Effector memory CD4-positive, alpha-beta T cell (primary cell): ENCODE measurements at places on chromosomes 1 and 21.
A peak's percentile ranks its signal among the peaks of the same experiment; 100 is the strongest.

DNA sequence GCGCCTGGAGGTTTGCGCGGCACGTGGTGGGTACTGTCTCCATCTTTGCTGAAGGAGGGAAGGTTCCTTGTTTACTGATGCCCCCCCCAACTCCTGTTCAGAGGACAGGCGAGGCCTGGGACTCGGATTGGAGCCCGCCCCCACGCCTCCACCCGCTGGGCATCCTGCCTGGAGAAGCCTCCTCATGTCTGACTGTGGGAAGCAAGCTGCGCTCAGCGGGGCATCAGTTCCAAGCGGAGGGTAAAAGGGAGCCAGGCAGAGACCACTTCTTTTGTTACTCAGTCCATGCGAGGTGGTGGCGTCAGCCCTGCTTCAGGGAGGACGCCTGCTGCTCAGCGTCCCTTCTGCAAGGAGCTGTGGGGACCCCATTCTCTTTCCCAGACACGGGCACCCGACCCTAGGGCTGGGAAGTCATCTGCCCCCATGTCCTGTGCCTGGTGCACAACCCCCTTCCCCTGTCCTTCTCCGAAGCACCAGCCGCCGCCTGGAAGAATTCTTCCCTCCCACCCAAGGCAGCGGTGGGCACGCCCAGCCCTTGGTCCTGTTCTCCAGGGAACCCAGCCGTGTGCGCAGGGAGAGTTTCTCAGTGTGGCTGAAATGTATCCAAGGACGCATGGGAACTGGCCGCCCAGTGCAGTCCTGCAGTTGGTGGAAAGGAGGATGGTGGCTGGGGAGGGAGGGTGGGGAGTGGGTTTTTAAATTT, 414.0 kb downstream of the CAMTA1 start:
- no peak for DNase-seq

DNA sequence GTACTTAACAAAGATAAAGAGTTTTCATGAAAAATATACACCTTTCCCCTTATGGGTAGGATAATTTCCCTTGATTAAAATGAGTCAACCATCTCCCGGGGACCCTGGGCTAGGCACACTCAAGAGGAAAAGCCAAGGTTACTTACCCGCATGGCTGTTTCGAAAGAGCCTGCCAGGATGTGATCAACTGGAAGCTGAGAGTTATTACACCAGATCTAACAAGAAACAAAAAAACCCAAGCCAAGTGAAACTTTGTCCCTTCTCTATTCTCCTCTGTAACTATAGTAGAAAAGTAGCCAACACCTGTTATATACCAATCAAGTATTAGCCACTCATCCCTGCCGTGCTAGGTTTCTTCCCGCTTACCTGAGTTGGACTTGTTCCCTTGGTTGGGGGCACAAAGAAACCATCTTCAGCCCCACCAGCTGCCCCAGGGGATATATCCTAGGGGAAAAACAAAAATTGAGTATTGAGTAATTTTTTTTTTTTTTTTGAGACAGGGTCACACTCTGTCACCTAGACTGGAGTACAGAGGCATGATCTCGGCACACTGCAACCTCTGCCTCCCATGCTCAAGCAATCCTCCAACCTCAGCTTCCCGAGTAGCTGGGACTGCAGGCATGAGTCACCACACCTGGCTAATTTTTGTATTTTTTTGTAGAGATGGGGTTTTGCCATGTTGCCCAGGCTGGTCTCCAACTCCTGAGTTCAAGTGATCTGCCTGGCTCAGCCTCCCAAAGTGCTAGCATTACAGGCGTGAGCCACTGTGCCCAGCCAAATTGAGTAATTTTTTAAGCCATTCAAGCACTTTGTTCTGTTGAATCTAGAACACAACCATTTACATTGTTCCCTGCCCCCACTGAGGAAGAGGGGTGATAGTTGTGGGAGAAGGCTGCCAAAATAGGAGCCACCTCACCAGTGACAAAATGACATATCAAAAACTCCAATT, 8.4 kb upstream of the PEX19 start:
- no peak for DNase-seq

DNA sequence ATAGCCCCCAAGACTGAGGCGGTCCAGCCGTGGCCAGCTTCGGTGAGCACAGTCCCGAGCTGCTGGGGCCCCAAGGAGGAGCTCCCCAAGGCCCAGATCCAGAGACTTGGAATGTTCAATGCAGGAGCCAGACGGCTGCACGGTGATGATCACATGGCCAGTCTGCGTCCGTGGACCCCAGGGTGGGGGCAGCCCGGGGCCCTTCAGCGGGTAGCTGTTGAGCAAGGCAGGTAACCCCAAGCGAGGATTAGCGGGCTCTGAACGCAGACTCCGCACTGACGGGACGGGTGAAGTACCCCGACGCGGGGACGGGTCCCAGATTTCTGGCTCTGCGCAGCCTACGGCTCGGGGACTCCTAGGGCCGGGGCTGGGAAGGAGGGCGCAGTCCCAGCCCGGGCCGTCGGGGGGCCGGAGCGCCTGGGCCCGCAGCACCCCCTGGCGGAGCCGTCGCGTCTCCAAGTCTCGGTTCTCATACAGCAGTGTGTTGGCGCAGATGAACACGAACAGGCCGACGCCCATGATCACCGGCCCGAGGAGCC, 2.7 kb downstream of the TMEM200B start:
- peak; percentile 40 for DNase-seq

GRCh38 chr1:23273450-23274133, 56.3 kb upstream of the HTR1D start:
- DNase-seq, result no peak

- no peak for DNase-seq
Measured at GRCh38 chr1:233230011-233230410, 65.5 kb downstream of the PCNX2 start.

DNA sequence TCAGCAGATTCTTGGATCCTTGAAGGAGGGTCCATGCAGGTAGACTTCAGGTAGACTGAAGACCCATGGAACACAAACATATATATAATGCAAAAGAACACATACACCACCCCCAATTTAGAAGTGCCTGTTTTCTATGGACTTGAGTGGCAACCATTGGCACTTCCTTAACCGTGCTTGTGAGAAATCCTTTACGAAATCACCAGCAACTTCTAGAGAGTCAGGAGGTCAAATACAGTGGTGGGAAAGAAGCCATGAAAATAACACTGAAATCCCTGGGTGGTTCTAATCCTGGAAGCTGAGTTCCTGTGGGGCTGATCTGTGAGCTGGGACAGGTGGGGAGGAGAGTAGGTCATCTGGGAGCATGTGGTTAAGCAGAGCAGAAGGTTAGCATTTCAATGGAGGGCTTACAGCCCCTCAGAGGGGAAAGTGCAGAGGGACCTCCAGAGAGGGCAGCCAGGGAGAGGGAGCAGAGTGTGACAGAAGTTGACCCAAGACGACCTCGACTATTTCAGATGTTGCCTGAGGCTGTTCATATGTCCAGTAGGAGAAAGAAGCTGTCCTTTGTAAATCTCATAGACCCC, 13.0 kb upstream of the IL10 start:
- no peak for DNase-seq

- DNase-seq, result no peak
Measured at GRCh38 chr1:154881820-154882535, 11.9 kb upstream of the KCNN3 start.

- no peak for DNase-seq
Measured at GRCh38 chr1:41381692-41382479, 20.7 kb downstream of the FOXO6 start.

GRCh38 chr1:183498342-183498991, 26.2 kb downstream of the SMG7 start:
- DNase-seq, result no peak

DNA sequence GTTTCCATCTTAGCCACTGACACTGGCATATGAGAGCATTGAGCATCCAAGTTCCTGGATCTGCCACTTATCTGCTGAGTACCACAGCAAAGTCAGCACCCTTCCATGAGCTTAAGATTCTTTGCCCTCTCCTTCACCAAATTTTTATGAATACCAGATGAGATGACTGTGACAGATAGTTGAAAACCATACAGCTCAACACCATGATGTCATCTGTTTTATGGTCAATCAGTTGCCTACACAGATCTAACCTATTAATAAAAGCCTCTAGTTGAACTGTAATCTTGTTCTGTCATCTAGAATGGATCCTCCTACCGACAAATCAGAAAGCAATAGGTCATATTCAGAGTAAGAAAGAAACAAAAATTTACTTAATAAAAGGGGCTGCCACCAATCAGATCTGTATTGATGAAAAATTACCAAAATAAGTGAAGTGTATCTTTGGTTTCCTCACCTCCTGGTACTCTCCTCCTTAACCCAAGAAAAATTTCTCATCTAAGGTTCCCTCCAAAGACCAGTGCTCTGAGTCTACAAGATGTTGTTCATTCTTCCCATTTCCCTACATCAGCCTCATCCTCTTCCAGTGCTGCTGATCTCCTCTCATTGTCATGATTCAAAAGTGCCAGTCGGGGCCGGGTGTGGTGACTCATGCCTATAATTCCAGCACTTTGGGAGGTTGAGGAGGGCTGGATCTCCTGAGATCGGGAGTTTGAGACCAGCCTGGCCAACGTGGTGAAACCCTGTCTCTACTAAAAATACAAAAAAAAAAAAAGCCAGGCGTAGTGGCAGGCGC, 138.8 kb upstream of the CTTNBP2NL start:
- no peak for DNase-seq

- DNase-seq, result no peak
Measured at GRCh38 chr1:203133970-203134725, 6.6 kb downstream of the ADORA1 start.

DNA sequence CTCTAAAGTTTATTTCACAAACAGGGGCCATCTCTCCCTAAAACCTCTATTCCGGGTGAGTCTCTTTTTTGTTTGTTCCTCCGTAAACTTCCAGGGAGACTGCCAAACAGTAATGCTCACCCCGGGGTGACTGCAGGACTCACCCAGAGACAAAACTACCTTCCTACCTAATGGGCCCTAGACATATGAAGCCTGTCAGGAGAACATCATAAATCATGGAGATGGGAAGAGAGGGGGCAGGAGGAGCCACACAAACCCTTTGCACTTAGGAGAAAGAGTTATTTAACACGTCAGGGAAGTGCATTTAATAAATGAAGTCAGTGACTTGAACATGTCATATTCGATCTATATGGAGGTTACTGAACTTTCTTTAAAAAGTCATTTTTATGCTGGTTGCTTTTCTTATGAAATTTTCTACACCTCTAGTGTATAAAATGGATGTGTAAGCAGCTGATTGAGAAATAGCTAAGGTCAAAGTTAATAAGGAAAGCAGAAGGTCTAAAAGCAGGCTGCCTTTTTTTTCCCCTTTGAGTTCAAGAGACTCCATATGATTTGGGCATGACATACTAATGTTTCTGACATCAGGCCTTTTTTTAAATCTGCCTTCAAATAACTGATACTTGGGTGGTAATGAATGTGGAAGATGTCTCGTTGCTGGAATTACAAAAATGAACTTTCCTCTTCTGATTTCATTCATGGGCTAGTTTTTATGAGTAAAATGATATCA, 286.9 kb upstream of the USP25 start:
- no peak for DNase-seq

DNA sequence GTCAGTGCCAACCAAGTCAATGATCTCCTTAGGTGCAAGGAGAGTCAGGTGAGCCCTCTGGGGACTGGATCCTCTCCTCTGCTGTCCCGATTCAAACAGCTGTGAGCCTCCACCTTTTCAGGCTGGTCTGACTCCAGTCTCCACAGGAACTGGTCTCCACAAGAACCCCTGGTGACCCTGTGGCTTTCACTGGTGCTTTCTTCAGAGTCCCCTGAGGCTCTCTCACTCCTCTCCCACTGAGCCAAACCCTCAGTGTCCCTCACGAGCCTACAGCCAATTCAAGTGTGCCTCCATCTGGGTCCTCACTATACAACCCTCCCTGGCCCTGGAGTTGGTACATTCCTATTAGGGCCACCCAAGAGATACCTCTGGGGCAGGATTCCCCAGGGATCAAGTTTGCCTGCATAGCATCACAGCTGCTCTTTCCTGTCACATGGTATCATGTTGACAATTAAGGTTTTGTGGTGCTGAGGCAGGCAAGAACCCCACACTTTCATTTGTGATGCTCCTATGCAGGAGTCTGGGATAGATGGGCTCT, 5.2 kb upstream of the NGF start:
- DNase-seq, result no peak

DNA sequence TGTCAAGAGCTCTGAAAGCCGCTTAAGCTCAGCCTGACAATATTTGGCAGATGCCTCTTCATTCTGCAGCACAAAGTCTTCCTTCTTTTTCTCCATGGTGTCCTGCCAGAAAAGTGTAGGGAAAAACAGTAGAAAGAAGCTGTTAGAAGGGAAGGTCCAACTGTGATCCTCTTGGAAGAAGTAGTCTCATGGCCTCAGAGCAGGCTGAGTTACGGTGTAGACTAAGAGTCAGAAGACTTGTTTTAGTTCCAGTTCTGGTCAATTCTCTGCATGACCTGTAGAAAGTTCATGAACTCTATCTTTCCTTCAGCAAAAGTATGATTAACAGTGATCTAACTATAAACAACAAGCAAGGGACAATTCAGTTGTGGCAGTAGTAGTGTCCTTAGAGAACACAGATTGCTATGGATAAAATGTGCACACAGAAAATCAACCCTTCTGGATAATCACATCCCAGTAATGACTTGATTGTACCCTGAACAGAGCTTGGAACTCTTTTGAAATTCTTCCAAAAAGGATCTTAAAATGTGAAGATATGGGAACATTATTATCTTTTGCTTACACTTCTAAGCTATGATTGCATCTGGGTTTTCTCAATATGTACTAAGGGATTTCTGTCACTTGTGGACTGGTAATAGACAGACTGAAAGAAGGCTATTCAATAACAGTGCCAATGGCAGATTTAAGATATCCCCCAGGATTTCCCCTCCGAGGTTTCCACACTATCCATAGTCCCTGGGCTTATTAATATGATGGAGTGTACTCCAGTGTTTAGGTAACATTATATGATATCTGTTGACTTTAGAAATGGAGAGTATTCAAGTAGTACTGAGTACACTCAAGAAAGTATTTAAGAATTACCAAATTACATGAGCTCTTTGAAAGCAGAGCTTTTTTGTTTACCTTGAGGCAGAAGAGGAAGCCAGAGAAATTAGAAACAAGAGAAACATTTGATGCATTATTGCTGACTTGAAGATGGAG, 22.1 kb upstream of the GBP2 start:
- DNase-seq, result no peak

GRCh38 chr1:6953907-6954364, 168.7 kb downstream of the CAMTA1 start:
- DNase-seq, result no peak
